ENCODE measurements at places on chromosomes 16 and 17.

DNA sequence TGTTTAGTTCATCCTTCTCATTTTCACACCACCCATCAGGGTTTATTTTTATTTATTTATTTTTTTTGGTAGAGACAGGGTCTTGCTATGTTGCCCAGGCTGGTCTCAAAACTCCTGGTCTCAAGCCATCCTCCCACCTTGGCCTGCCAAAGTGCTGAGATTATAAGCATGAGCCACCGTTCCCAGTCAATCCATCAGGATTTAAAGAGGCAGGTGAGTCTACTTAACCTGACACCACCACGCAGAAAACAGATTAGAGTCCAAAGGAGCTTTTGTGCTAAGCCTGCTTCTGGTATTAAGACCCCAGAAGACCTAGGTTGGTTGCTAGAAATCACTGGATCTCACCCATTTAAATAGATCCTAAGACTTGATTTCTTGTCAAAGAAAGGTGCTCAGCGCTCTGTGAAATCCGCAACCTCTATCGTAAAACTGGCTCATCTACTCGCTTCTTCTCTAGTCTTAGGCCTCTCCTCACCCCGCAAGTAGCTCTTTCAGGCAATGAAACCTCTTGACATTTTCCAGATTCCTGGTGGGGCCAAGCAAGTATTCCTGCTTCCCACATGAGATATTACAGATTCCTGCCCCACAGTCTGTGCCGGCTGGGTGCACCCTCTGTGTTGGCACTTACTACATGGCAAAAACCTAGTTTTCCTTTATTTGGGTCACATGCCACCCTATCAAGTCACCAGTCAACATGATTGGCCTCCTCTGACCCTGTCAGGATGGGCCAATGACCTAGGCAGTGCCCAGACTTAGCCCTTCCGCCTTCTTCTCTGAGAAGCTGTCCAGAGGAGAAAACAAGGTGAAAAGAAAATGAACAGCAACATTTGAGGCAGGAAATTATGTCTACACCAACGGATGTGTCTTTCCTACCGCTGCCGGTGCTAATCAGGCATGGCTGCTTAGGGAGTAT, 9.0 kb downstream of the PITPNA start:
- DNase-seq: no peak

DNA sequence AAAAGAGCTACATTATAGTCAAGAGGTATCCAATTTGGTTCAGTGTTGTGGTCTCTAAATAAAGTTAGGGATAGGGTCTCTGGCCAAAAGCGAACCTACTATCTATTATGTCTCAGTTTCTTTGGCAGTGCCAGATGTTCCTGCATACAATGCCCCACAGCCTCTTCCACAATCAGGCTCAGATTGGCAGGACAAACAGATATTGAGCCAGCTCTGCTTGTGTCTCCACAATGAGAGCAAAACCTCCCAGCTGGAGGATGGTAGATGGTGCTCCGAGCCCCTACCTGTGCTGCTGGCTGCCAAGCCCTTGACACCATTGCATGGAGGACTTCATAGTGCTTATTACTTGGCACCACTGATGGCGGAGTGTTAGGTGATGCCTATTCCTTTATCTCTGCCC, 19.7 kb downstream of the PHAF1 start:
- DNase-seq: peak; percentile 5

GRCh38 chr17:43791589-43791988, 11.4 kb downstream of the CFAP97D1 start:
- DNase-seq: no peak

- DNase-seq: no peak
Observed at GRCh38 chr16:1444730-1445517, 568 bp upstream of the CCDC154 start.

DNA sequence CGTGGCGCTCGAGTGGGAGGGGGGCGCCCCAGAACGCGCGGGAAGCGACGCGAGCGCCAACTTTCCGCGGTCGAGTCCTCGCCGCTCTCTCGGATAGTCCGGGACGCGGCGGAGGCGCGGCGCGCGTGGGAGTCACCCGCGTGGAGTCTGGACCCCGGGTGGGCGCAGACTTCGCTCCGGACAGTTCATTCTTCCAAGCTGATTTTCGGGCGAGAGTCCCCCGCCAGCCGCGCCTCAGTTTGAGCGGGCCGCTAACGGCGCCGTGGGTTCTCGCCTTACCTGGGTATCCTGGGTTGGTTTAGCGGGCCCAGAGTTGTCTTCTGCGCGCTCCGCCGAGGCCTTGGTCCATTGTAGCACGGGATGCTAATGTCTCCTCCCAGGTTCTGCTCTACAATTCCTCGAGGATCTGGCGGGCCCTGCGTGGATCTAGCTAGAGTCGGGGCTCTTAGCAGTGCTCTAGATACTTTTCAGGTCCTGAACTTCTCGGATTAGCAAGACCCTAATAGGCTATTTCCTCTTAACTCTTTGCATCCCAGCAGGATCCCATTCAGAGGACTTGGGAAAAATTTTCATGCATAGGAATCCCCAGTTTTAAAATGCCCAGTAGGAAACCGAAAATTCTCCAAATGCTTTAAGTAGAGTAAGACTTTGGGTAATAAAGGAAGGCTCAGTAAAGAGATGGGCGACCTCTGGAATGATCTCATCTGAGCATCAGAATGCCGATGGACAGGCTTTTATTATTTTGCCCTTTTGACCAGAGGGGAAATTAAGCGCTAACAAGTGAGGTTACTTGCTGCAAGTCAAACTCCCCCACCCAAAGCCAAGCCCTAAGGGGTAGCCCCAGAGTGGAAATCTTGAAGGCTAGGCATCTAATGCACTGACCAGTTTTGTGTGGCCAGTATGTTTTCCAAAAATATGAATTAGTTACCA, 537 bp upstream of the GJC1 start:
- peak; percentile 75 for DNase-seq

DNA sequence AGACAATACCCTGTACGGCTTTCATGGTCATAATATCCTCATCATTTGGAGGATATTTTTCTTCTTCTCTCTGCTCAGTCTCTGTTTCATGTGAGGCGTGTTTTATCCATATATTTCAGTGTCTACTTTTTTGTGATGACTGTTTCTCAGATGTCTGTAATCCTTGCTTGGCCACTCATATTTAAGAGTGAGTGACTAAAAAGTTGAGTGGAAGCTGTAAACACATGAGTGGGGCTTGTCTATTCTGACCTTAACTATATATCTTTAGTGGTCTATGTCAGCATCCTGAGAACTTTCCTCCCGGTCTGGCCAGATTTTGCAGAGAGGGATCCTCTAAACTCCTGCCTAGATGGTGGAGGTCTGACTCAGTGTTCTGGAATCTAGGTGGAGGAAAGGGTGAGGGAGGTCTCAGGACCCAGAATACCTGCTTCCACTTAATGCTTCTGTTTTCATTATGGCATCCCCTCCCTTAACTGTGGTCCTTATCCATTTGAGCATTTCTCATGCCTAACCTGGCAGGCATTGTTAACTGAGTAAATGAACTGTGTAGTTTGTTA, 6.0 kb downstream of the DDX19B start:
- DNase-seq: peak; percentile 9

DNA sequence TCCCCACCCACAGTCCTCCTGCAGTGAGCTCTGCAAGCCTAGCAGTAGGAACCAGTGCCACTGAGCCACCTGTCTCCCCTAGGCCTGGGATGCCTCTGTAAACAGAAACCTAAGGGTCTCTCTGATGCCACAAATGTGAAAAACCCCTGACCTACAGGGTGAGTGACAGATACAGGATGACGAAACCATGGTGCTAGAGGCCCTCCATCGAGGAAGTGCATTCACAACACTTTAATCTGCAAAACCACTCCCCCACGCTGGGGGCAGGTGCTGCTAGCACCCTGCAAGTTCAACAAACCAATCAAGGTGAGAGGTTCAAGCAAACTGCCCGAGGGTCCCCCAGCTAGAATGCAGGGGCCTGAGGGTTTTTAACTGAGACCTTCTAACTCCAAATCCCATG, 59.5 kb downstream of the CDYL2 start:
- no peak for DNase-seq

- no peak for DNase-seq
Observed at GRCh38 chr16:89484923-89485679, 5.3 kb downstream of the ANKRD11 start.

- no peak for DNase-seq
Observed at GRCh38 chr16:60771138-60771537, 1265.1 kb downstream of the CDH8 start.

GRCh38 chr17:81523402-81524038, 4.7 kb upstream of the FSCN2 start:
- DNase-seq: no peak

- DNase-seq: no peak
Observed at GRCh38 chr16:11370084-11370931, 25.0 kb downstream of the RMI2 start.

- DNase-seq: no peak
Observed at GRCh38 chr17:76495663-76496400, 5.4 kb downstream of the RHBDF2 start.

DNA sequence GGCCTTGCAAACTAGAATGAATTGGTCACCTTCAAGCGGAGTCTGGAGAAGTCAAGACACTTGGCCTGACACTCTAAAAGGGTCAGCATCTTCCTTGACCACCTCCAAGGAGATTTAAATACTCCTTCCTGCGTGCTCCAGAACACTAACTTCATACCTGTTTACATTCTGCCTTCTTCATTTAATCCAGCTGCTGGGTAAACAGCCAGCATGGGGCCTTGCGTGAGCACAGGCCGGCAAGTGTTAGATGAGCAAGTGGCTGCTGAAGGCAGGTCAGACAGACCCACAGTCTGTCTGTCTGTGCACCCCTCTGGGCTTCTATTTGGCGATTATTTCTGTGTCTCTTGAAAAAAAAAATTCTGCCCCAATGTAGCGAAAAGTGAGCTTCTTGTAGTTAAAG, 153.8 kb downstream of the MSI2 start:
- DNase-seq: no peak

DNA sequence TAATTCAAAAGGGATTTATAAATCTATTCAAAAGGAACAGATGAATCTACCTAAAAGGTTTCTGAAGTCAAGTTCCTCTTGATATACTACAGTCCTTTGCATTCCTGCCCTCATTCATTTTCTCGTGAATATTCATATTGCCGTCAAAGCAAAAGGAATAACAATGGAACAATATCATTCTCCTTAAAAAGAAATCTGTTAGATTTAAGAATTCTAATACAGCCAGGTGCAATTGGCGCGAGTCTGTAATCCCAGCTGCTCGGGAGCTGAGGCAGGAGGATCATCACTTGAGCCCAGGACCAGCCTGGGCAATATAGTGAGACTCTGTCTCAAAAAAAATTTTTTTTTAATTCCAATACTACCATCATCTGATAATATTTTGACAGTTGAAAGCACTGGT, 130.3 kb downstream of the BRIP1 start:
- DNase-seq: no peak
